ENCODE measurements at places on chromosomes 6 and 20.

GRCh38 chr6:30149234-30149633 is 11.8 kb downstream of the TRIM10 start:
- DNase-seq: no peak

GRCh38 chr20:2932498-2932897 is 59.2 kb downstream of the PTPRA start:
- DNase-seq: no peak

DNA sequence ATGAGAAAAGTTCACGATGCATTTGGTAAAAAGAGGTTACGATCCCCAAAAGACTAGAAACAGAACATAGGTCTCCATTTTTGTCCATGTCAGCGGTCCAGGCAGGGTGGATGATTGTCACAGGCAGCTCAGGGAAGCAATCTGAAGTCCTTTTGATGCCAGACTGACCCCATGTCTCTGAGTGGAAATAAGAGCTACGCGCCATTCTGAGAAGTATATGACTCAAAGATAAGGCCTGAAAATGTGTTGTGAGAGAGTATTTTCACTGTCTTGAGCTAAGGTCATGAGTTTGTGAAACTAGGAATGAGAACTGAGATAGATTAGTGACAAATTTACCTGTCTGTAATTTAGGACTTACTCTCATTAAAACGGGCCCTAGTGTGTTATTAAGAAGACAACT is 69.5 kb downstream of the LYRM4 start:
- no peak for DNase-seq

DNA sequence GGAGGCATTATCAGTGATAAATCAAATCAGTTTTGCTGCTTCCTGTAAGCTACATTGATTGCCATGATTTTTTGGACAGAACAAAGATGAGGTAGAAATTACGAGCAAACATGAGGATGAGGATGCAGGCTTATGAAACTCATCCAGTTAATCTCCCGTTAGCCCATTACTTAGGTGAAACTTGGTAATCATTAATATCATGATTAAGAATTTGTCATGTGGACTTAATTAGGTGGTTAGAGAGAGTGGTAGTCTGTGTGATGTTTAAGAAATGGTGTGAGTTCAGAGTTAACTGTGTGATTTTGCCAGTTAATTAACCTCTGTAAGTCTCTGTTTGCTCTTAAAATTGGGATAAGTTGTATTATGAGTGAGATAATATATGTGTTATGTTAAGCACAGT is 62.0 kb downstream of the TSPYL4 start:
- no peak for DNase-seq

DNA sequence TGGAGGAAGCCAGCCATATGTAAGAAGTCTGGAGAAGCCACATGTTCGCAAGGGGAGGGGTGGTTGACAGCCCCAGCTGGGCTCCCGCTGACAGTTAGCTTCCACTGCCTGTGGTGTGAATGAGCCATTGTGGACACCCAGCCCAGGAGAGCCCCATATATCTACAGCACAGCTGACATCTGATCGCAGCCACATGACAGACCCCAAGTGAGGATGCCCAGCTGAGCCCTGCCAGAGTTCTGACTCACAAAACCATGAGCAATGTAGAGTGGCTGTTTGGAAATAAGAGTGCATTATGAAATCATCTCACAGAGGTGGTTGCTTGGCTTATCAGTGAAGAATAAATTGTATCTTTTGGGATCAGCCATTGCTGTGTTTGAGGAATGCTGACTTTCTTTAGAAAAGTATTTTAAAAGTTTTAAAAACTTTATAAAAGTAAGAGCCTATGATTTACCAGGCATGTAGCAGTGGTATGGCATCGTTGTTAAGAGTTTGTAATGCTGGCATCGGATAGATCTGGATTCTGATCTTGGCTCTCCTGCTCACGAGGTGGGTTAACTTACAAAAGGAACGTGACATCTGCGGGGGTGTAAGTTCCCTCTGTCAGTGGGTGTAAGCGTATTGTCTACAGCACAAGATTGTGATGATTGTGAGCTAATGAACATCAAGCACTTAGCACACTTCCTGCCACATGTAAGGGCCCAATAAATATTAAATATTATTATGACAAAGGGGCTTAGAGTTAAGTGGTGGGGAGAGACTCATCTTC is 24.1 kb downstream of the CFAP61 start:
- no peak for DNase-seq

DNA sequence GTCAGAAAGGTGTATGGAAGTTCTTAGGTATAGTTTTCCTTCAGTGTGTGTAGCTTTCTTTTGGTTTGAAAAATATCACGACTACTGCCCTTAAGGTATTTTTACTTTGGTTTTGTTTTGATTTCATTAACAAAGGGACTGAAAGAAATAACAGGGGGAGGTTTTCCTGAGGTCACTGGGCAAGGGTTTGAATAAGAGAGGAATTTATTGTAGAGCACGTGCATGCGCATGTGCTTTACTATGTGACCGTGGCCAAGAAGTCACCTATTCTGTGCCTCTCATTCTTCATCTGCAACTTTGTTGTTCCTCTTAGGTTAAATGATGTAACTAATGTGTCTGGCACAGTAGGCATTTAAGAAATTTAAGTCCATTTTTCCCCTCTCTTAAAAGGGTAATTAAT is 4.1 kb upstream of the MAN1A1 start:
- DNase-seq: no peak

DNA sequence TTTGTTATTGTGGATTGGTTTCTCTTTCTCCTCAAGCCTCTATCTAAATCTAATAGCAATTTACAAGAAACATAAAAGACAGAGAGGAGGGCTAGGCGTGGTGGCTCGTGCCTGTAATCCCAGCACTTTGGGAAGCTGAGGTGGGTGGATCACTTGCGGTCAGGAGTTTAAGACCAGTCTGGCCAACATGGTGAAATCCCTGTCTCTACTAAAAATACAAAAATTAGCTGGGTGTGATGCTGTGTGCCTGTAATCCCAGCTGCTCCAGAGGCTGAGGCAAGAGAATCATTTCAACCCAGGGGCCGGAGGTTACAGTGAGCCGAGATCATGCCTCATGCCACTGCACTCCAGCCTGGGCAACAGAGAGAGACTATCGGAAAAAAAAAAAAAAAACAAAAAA is 46.6 kb downstream of the SLC2A12 start:
- no peak for DNase-seq

DNA sequence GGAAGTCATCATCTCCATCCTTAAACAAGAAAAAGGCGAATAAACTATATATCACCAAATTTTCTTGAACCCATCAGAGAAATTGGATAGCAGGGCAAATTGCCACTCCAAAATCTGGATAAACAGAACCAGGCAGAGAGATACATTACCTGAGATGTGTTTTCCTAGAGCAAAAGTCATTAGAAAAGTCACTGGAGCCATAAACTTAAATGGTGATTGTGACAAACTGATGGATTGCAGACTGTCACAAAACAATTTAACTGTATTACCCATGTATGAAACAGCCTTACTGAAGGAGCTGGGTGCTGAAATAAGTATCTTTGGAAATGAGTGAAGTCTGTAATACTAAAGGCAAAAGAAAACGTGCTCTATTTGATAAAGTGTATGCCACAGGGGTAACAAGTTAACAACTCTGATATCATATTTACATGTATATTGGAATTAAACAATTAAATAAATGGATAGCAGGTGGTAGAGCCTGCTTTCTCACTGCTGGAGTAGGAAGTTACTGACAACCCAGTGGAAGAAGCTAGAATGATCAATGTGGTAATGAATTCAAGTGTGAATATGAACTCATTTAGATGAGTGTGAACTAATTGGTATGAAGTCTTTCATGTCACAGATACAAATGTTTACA is 186.9 kb downstream of the LMBRD1 start:
- DNase-seq: no peak

Measured in stimulated activated CD4-positive, alpha-beta T cell treated with anti-CD3 and anti-CD28 coated beads, Interleukin-1b, Interleukin-23, amount 100 ng/mL, for 48 hours (primary cell).